ENCODE measurements at places on chromosomes 7 and 10.

DNA sequence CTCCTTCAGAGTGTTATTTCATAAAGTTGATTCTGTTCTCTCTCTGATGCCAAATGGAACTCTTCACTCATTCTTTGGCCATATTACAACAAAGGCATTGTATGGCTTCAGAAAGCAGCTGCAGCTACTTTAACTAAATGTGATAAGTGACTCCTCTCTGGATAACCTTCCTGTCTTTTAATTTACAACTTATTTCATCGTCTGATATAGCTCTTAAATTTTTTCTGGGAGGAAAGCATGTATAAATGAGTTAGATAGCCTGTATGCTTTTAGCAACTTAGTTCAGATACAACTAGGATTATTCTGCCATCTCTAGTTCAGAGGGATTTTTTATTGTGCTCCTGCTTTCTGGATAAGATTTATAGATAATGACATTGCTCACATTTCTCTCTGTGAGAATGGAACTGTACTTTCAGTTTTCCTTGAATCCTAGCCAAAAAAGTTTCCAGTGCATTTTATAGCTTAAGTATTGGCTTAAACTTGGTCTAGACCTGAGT lies 57.5 kb downstream of the KLHDC10 start:
- DNase-seq: no peak

- DNase-seq: no peak
Measured at GRCh38 chr7:53624356-53624755, 588.9 kb downstream of the POM121L12 start.

DNA sequence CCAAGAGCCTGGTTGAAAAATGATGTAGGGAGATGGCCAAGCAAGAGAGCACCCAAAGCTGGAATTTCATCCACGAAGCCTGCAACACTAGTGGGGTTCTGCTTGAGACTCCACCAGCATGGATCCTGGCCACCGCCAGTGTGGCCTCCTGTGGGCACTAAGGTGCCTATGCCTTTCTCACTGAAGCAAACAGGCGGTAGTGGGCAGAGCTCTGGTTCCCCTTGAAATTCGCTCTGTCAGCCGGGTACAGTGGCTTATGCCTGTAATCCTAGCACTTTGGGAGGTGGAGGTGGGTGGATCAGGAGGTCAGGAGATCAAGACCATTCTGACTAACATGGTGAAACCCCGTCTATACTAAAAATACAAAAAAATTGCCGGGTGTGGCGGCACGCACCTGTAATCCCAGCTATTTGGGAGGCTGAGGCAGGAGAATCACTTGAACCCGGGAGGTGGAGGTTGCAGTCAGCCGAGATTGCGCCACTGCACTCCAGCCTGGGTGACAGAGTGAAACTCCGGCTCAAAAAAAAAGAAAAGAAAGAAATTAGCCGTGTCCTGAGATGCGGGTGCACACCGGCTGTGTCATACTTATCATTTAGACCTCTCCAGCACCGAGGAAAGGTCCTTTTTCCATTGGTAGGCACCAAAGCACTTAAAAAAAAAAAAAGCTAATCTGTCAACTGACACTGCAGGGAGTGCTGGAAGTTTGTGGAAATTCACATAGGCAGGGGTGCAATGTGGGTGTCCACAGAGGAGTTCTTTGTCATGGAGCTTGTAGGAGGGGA lies 28.3 kb downstream of the CCM2 start:
- no peak for DNase-seq

- no peak for DNase-seq
Measured at GRCh38 chr10:27152687-27153086, 1.5 kb downstream of the YME1L1 start.

- DNase-seq: no peak
Measured at GRCh38 chr10:57905861-57906260, 361.8 kb downstream of the IPMK start.

GRCh38 chr10:127877116-127877515 lies 15.6 kb downstream of the CLRN3 start:
- no peak for DNase-seq

DNA sequence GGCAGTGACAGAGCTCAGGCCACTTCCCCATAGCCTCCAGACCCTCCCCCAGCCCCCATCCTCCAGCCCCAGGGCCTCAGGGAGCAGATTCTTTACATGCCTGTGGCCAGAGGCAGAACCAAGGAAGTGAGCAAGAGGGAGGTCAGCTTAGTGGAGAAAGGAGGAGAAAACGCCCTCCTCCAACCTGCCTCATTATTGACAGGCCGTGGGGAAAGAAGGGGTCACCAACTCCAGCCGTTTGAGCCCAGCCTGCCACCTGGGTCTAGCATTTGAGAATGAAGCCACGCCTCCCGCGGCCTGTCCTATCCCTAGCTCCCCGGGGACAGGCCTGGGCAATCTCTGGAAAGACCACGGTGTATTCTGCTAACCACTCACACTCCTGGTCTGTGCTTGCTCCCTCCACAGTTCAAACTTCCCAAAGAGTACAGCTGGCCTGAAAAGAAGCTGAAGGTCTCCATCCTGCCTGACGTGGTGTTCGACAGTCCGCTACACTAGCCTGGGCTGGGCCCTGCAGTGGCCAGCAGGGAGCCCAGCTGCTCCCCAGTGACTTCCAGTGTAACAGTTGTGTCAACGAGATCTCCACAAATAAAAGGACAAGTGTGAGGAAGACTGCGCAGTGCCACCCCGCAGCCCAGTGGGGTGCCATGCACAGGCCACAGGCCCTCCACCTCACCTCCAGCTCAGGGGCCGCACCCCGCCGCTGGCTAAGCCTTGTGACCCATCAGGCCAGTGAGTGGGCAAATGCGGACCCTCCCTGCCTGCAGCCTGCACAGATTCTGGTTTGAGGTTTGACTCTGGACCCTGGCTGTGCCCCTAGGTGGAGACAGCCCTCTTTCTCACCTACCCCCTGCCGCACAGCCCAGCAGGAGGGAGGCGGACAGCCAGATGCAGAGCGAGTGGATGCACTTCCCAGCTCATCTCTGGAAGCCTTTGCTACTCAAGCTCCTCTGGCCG lies 14.3 kb upstream of the TRIM8 start:
- no peak for DNase-seq

- DNase-seq: no peak
Measured at GRCh38 chr10:92208157-92208720, 82.6 kb downstream of the CPEB3 start.

DNA sequence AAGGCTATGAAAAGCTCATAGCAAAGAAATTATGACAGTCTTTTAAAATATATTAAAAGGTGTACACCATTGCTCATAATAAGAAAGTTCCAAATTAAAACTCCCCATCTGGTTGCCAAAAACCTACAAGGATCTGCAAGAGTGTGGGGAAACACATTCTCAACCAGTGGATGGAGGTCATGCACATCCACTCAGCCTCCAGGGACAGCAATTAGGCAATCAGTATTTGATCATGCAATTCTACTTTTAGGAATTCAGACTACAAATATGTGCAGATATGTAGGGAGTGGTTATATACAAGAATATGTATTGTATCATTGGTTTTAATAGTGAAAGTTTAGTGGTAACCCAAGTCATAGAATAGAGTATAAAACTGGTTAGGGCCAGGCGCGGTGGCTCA lies 157.8 kb downstream of the FGFR2 start:
- DNase-seq: no peak

GRCh38 chr10:49562893-49563292 lies 24.0 kb upstream of the ERCC6 start:
- no peak for DNase-seq

- no peak for DNase-seq
Measured at GRCh38 chr10:68074031-68074774, 880 bp downstream of the HERC4 start.

- DNase-seq: no peak
Measured at GRCh38 chr10:88028654-88029053, 165.2 kb downstream of the PTEN start.

GRCh38 chr10:44662051-44662450 lies 249.1 kb upstream of the TMEM72 start:
- no peak for DNase-seq

GRCh38 chr10:93481637-93482144 lies 443 bp downstream of the MYOF start:
- no peak for DNase-seq
